ENCODE measurements at places on chromosomes 2 and 18. TPM values are rescaled to one million over a fixed set of nuclear protein-coding genes. Genes with fewer than 3 reads are reported as not detected.

Gene TEKT4
- total RNA-seq = not detected

Gene CCDC148
- 1.2 TPM for total RNA-seq

Gene OLA1
- 108 TPM for total RNA-seq

Gene ZNF24
- 32.4 TPM for total RNA-seq

Gene CD8A
- not detected for total RNA-seq

Gene R3HDM1
- total RNA-seq = 7.1 TPM

Gene MARCHF4
- 10.8 TPM for total RNA-seq

Gene IL36A
- total RNA-seq = not detected

Gene SERPINB5
- not detected for total RNA-seq

Gene CLEC4F
- total RNA-seq = not detected

Gene NAT8
- not detected for total RNA-seq

Gene LIMS4
- 18.4 TPM for total RNA-seq

Gene IL36G
- not detected for total RNA-seq

Gene CXCR1
- total RNA-seq = not detected

All from smooth muscle cell of the umbilical artery (primary cell).